ENCODE measurements at places on chromosomes 2 and 18.
A peak's percentile ranks its signal among the peaks of the same experiment; 100 is the strongest.

DNA sequence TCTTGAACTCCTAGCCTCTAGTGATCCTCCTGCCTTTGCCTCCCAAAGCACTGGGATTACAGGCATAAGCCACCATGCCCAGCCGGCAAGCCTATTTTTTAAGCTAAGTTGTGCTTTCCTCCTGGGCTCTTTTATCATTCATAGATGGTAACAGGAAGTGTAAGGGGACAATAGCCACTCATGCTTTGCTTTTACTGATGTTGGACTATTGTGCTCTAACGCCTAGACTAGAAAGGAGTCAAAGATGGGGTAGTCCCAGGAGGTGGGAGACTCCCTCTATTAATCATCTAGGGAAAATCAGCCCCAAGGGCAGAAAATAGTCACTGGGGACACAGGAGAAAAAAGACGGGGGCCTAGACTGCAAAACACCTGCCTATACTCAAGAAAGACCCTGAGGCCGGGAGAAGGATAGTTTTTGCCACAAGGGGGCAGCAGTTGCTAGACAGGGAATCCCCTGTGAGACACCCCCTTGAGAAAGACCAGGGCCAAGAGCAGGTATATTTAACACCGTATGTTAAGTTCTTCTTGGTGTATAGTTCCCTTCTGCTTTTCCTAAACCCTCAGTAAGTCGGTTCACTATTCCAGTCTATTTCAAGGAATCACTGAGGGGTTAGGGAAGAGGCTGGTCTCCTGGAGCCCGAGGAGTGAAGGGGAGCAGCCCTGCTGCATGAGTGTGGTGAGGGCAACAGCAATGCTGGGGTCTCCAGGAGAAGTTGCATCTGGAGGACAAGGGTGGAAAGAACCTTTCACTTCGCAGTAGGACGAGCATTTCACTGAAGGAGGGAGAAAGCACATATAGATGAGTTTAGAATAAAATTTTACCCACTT, 2.1 kb upstream of the CXCR1 start:
- peak; percentile 75 for DNase-seq

DNA sequence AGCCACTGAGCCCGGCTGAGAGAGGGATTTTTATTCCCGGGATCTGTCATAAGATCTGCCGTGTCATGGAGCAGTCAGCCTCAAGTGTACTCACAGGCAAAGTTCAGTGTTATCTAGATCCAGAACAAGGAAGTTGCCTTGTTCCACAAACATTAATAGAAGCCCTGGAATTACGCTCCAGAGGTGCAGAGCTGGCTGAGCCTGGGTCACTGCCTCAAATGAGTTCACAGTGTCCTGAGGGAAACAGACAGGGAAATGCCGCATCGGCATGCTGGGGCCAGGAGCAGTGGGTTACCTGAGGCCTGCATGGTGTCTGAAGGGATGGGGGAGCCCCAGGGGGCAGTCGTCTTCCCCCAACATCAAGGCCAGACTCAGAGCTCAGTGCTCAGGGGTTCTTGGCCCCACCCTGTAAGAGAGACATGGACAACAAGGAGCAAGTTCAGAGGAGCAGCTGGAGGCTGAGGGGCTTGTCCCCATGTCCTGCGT, 42.7 kb upstream of the ODC1 start:
- DNase-seq: no peak

- no peak for DNase-seq
Measured at GRCh38 chr2:86275384-86275799, 62.0 kb downstream of the REEP1 start.

GRCh38 chr2:67836866-67837265, 225.9 kb downstream of the C1D start:
- no peak for DNase-seq

DNA sequence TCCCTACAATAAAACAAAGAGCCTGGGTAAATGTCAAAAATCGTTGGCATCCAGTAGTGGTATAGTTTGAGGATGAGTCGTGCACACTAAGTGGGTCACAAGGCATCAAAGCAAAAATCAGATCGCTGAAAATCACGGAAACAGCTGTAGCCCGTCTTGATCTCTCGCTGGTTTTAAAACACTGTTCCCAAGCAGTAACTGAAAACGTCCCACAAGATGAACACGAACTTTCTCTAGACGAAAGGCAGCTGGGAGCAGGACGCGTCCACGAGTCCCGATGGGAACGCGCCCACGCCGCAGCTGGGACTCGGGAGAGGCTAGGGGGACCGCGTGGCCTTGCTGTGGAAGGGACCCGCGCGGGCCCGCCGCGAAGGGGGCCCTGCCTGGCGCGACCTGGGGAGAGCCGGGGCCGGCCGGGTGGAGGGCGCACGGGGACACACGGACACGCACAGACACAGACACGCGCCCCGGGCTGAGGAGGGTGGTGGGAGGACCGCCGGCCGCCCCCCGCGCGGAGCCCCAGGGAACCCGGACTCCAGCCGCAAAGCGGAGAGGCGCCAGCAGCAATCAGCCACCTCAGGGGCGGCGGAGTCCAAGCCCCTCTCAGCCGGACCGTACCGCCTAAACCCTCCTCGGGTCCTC, 651 bp downstream of the STK17B start:
- DNase-seq: peak; percentile 33

GRCh38 chr2:61045999-61046398, 19.7 kb upstream of the SANBR start:
- DNase-seq: no peak

- DNase-seq: no peak
Measured at GRCh38 chr18:59340817-59341216, 18.2 kb downstream of the LMAN1 start.

DNA sequence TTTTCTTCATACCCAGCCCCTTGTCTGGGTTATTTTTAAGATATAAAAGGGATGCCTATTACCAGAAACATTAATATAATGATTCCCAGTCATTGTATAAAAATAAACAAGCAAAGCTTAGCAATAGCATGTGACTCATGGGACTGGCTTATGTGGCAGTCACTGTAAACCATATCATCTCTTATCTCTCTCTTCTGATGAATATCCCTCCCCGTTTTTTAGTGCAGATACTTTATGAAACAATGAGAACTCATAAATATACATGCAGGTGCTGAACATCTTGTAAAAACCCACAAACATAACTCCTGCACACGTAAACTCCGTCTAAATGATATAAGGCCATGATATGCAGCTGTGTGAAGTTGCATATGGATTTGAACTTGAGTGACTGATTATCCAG, 154.9 kb downstream of the MGAT5 start:
- DNase-seq: no peak

DNA sequence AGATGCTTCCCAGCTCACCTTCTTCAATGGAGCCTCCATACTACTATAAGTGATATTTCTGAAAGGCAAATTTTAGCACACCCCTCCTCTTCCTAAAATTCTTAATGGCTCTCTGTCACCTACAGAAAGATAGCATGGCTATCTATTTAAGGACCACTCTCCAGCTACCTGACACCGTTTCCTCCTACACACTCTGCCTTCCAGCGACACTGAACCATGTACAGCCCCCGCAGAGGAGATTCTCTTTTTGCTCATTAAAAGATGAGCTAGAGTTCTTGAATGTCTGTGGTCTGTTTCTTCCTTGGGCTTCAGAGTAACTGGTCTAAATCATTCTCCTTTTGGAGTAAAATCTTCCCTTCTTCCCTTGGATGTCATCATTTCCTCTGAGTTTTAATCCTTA, 38.4 kb upstream of the GAREM1 start:
- no peak for DNase-seq

DNA sequence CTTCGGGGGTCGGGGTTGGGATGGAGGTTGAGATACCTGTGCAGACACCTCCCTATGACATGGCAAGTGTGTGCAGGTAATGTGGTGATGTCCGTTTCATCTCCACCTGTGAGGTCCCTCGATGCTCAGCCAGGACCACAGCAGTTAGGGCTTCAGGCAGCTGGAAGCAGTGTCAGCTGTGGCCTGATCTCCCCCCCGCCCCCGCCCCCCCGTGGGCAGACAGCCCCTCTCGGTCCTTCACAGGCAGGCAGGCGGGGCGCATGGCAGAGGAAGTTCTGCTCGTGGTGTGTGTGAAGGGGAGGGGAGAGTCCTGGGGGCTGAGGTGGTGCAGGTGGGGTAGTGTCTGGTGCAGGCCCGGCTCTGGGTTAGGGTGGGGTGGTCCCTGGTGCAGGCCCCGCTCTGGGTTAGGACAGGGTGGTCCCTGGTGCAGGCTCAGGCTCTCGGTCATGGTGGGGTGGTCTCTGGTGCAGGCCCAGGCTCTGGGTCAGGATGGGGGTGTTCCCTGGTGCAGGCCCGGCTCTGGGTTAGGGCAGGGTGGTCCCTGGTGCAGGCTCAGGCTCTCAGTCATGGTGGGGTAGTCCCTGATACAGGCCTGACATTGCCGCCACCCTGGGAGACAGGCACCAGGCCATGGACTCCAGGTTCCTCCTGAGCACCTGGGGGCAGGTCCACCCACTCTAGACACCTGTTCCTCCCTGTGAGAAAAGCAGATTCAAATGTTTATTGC, 94.3 kb downstream of the NFATC1 start:
- DNase-seq: no peak

GRCh38 chr2:62595474-62595873, 89.5 kb upstream of the TMEM17 start:
- DNase-seq: no peak

DNA sequence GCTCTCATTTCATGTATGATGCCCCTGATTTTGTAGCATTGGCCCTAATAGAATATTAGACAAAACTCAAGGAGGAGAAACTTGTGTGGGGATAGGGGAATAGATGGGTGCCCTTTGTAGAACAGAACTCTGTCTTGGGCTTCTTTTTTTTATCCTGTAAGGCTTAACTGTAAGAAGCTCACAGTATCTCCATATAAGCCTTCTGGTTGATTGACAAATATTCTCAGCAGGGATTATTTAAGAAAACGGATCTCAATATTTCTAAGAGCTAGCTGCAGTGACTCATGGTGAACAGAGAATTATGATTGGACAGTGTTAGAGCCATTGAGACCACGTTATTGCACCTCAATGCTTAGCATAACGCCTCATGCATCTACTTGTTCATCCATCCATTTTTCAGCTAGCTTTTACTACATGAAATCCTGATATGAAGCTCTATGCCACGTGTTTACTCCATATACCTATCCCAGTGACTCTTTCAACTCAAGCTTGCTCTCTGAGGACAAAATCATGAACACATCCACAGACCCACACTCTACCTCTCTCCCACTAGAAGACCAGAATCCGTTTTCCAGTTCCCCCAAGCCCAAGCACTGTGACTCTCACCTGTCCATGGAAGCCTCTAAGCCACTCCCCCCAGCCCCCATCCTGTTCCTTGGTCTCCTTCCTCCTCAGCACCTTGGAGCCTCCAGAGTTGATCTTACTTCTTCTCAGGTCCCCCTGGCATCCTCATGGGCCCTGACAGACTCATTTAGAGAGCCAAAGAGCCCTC, 99.2 kb downstream of the BCL2L11 start:
- DNase-seq: no peak

GRCh38 chr2:234712421-234712935, 215.6 kb upstream of the ARL4C start:
- no peak for DNase-seq

DNA sequence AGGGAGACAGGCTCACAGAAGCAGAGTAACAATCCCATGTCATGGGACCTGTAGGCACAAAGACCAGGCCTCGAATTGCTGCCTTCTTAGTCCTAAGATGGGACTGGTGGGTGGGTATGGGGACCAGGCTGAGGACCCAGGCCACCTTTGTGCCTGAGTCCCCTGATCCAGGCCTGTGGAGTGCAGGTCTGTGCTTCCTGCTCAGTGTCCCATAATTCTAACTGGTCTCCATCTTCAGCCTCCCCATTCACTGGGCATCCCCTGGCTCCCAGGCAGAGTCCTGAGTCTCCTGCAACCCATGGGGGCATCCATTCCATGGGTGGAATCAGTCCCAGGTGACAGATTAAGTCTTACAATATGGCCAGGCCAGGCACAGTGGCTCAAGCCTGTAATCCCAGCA, 83.9 kb downstream of the SMAD7 start:
- no peak for DNase-seq

GRCh38 chr2:147860009-147860408, 15.2 kb downstream of the ACVR2A start:
- DNase-seq: no peak

- DNase-seq: no peak
Measured at GRCh38 chr18:39751161-39751560, 2185.6 kb upstream of the CELF4 start.

DNA sequence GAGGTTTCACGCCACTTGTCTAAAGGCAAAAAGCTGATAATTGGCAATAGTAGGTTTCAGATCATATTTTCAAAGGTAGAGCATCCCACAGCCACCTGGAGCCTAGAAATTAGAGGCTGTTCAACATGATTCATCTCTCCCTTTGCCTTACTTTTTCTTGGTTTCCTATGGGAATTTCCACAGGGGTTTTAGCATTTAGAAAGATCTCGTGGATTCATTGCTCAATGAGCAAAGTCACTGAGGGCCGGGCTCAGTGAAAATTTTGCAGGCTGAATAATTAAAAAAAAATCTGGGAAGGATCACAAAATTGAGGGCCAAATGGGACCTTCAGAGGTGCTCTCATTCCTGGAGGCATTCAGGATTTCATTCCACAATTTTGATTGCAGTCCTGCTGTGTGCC, 137.1 kb downstream of the VAPA start:
- no peak for DNase-seq

DNA sequence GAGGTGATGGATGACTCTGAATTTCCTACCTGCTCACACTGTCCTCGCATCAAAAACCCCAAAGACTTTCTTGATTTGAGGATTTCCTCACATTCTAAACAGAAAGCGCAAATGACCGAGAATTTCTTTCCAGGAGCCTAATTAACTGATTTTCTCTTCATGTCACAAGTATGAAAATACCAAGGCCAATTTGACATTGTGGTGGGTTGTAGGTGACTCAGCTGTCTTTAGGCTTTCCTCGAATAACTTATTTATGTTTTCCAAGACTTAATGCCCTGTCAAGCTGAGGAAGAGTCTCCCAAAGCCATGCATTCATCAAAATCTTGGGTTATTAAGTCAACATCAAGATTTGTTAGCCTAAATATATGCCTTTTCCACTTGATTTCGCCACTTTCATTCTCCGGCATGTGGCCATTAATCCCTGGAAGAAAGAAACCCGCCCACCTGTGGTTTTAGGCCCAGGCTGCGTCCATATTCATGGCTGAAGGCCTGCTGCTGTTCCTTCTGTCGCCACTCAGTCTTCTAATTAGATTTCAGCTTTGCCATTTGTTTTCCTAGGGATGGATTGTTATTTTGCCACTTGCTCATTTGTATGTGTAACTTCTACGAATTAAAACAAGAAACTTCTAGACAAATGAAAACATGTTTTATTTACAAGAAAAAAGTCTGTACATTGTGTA, 84.9 kb downstream of the ST6GAL2 start:
- no peak for DNase-seq

- DNase-seq: no peak
Measured at GRCh38 chr2:128833664-128834027, 515.0 kb upstream of the HS6ST1 start.

- DNase-seq: peak; percentile 53
Measured at GRCh38 chr18:63137999-63138435, 181.6 kb downstream of the BCL2 start.

- no peak for DNase-seq
Measured at GRCh38 chr2:120732506-120733237, 3.0 kb upstream of the GLI2 start.

- no peak for DNase-seq
Measured at GRCh38 chr2:186611526-186611925, 21.7 kb downstream of the ITGAV start.
